ENCODE measurements at places on chromosomes 13 and 19.
A peak's percentile ranks its signal among the peaks of the same experiment; 100 is the strongest.

GRCh38 chr19:3508771-3509535 lies 2.8 kb downstream of the FZR1 start:
- DNase-seq = no peak

DNA sequence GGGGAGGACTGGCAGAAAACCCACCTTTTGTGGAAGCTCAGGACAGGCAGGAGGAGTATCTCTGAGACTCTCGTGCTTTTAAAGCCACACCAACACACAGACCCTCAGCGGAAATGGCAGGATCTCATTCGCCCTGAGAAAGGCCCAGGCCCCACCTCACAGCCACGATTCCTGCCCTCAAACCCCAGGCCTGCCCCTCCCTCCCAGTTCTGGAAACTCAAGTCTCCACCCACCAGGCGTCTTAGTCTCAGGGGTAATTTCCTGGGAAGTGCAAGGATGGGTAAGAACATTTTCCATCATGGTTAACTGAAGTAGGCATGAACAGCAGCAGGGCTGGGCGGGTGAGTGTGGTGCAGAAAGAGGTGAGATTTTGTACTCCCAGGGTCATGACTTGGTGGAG lies 8.0 kb upstream of the PDE4C start:
- DNase-seq = no peak

DNA sequence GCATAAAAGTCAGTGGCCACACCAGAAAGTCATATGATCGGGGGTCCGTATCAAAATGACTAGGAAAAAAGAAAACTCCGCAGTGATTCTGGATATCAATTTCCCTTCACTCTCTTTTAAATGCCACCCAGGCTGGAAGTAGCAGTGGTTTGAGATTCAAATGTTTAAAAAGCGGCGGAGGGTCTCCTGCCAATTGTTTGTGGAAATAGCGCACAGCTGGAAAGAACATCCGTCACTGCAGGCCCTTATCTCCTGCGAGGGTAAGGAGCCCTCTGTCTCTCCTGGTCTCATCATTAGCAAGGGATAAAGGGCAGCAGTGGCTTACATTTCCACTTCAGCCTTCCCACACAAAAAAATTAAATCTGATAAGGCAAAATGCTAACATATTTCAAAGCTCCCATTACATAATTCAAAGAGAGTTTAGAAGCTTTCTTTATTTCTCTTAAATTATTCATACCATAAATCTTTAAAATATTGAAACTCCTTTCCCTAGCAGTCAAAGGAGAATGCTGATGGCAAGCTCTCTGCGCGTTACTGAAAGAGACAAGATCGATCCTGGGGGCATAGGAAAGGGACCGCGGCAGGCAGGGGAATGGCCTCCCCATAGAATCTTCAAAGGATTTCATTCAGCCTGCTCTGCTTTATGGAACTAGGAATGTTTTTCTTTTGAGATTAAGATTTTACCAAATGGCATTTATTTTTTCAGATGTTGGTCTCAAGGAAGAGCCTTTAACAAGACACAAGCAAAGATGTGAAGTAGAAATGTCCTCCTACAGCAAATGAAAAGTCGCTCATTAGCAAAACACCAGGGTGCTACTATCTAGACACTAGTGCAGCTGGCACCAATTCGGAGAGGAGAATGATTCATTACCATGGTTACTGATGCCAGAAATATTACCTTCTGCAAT lies 35.0 kb downstream of the AMER2 start:
- no peak for DNase-seq

DNA sequence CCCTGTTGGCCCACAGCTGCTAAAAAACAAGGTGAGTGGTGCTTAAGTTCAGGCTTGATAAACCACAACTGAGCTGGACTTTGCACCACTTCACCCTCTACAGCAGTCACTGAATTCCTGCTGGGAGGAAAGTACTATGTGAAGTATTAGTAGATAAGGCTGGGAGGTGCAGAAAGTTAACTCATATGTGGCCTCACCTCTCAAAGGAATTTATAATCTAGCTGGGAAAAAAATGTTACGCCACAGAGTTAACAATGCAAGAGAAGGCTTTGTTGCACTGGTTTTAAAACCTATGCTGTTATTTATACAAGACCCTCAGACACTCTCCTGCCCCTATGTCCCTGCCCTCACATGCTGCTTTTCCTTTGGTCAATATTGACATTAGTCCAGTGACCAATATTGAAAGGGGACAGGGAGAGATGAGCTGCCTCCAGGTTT lies 60.9 kb downstream of the LIG4 start:
- DNase-seq = peak; percentile 81

DNA sequence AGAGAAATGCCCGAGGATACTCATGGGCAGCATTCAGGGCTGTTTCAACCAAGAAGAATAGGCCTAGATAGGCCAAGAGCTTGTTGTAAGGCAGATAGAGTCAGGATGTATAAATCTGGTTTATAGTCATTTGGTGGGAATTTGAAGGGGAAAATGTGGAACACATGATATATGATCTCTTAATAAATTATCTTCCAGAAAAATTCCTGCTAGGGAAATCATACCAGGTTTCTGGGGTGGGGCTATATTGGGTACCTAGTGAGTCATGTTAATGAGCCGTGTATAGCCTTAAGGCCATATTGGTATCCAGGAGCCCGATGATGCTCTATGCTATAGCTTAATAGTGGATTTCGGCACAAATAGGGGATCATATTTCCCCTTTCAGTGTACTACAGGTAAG lies 51.5 kb upstream of the HTR2A start:
- no peak for DNase-seq

GRCh38 chr13:100178309-100178708 lies 89.4 kb downstream of the PCCA start:
- DNase-seq = no peak

GRCh38 chr13:111854403-111854802 lies 212.5 kb upstream of the SOX1 start:
- DNase-seq = no peak

- peak; percentile 35 for DNase-seq
These were observed 22.0 kb downstream of the SAE1 start for GRCh38 chr19:47152632-47153031.

DNA sequence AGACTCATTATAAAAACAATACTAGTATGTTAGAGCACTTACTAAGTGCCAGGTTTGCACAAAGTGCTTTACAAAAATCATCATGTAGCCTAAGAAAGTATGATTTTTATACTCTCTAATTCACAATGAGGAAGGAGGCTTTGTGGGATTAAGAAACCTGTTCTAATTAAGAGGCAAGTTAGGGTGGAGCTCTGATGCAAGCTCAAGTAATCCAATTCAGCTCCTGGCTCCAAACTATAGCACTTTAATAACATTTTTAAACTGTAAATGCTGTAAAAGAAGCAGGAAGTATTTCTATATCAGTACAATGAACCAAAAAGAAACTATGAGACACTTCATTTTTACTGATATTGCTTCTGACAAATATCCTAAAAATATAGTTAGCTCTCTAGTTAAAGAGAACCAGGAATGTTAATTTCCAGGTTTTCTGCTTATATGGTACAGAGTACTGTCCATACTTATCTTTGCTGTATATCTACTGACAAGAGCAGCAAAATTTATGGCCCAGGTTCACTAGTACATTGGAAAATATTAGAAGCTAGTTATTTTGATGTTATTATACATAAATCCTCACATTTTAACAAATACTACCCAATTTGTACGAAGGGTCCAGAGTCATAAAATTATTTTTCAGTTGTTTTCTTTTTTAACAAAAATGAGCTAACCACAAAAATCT lies 482.0 kb downstream of the DIAPH3 start:
- no peak for DNase-seq

- no peak for DNase-seq
These were observed 112.8 kb downstream of the CRYL1 start for GRCh38 chr13:20412691-20413355.

GRCh38 chr13:23643338-23644125 lies 73.3 kb downstream of the TNFRSF19 start:
- no peak for DNase-seq

GRCh38 chr19:5504114-5504513 lies 48.9 kb downstream of the ZNRF4 start:
- DNase-seq = no peak

DNA sequence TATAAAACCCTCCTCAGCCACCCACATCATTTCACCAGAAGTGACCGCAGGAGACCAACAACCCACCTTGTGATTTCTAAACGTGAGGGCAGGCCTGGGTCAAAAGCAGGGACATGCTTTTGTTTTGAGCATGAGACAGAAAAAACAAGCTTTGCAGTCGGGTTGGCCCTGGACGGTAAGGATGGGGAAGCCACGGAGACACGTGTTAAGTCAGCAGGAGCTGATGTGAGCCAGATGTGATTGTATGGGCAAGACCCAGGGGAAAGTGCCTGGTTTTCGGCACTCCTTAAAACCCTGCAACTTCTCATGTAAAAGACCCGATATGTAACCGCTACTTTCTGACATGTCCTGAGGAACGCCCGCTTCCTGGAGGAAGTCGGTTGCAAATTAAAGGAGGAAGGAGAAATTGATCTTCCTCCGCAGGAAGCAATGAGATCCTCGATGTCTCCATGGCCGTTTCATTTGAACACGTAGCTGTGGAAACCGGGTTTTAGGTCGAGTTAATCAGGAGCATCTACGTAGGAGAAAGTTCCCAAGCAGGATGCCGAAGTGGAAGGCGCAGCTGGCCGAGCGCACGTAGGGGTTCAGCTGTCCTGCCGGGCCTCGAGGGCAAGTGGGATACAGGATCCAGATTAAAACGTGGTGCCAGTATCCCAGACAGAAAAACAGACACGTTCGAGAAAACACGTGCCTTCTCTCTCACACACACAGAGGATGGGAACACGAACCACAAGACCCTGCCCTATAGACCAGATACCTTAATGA lies 40.5 kb upstream of the POMP start:
- no peak for DNase-seq

GRCh38 chr13:29948244-29948643 lies 97.8 kb upstream of the UBL3 start:
- no peak for DNase-seq

- no peak for DNase-seq
These were observed 1718.2 kb downstream of the EFNB2 start for GRCh38 chr13:104817271-104817670.

GRCh38 chr13:37546087-37546486 lies 52.5 kb downstream of the POSTN start:
- DNase-seq = no peak

DNA sequence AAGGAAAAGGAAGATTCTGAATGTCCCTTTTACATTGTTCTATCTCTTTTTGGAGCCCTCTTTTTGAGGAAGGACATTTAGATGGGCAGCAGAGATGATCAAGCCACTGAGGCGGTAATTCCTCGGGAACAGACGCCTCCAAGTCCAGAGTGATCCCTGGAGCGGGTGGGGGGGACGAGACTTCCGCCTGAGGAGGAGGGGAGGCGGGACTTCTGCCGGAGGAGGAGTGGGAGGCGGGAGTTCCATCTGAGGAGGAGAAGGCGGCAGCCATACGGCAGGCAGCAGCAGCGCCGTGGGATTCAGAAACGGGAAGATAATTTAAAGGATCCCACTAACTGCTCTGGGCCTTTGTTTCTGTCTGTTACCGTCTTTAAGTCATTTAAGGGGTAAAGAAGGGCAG lies 37.6 kb upstream of the CD177 start:
- no peak for DNase-seq

DNA sequence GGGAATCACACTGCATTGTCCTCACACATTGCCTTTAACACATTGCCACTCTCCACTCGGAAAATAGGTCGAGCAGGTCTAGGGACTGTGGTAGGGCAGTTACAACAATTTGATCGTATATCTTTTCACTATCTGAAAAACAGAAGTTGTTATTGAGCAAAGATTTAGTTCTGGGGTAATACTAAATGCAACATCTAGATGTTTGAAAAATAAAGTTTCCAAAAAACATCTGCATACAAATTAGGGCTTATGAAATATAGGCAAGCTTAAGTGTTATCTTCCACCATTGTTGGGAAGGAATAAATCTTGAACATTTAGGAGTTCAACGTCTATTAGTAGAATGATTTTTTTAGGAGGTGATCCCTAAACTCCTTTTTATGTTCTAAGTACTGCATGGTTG lies 768 bp upstream of the HS6ST3 start:
- DNase-seq = no peak

GRCh38 chr19:52658595-52658994 lies 20.4 kb upstream of the ZNF83 start:
- no peak for DNase-seq

GRCh38 chr19:55462722-55463121 lies 1.3 kb upstream of the ISOC2 start:
- DNase-seq = no peak

DNA sequence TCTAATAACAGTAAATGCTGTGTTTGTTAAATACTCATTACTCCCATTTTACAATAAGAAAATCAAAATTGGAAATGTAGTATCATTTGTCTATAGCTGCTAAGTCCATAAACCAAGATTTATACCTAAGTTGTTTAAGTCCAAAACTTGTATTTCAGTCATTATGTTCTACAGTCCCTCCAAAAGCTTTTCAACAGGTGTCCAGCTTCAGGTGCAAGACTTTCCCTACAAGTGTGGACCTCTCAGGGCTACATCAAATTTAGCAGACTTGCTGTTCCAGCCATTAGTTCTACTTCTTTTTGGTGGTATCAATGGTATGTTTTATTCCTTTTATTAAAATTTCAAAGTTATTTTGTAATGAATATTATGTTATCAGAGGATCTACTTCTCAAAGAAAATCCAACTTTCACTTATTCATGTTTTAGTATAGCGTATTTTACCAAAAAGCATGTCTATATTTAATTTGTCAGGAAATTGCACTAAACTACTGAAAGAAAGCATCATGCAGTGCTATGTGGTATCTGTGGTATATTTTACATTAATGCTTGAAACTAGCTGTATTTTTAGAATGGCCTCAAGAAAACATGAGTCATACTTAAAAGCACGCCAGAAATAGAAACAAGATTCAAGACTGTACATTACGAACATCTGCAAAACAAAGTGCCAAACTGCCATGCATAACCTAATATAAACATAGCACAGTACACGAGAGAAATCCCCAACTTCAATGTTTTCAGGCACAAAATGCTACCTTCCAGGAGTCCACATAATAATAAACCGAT lies 44.5 kb downstream of the VWA8 start:
- DNase-seq = no peak

DNA sequence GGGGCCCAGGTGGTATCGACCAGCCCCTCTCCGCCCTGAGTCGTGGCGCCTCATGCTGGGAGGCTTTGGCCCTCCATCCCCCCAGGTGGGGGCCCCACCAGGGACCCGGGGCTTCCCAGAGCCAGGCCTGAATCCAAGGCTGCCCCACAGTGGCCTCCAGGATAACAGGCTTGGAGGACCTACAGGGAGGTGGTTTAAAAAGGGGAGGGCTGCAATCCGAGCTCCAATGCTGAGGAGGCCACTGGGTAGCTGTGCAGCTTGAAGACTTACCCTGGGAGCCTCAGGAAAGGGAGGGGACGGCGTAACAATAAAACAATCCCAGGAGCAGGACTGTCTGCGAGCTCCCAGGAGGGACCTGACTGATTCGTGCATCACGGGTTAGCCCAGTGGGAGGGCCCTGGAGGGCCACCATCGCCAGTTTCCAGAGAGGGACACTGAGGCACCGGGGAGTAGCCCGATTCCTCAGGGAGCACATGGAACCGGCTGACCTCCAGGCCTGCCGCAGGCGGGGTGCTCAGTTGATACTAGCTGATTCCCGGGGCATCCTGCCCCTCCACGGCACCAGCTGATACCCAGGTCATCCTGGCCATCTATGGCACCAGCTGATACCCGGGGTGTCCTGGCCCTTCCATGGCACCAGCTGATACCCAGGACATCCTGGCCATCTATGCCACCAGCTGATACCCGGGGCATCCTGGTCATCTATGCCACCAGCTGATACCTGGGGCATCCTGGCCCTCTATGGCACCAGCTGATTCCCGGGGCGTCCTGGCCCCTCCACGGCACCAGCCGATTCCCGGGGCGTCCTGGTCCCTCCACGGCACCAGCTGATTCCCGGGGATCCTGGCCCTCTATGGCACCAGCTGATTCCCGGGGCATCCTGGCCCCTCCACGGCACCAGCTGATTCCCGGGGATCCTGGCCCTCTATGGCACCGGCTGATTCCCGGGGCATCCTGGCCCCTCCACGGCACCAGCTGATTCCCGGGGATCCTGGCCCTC lies 3.7 kb upstream of the C2CD4C start:
- DNase-seq = no peak
